ENCODE measurements at places on chromosomes 3 and 15. TPM values are rescaled to one million over a fixed set of nuclear protein-coding genes. Genes with fewer than 3 reads are reported as not detected.

XYLB gene
- total RNA-seq: 2.9 TPM

UBA3 gene
- total RNA-seq: 81.5 TPM

MYH15 gene
- 1.8 TPM for total RNA-seq

ACKR2 gene
- 1.2 TPM for total RNA-seq

SLC22A14 gene
- 0.21 TPM for total RNA-seq

Data from activated T-cell treated with anti-CD3 and anti-CD28 coated beads, Interleukin-2, amount 50 U/mL, for 72 hours (primary cell).